GM23338 (cell line): ENCODE measurements at places on chromosomes 11 and 22. TPM values are rescaled to one million over a fixed set of nuclear protein-coding genes. Genes with fewer than 3 reads are reported as not detected.

- no peaks in the 10 kb centered on the region for H3K27me3 ChIP-seq
- no peak for DNase-seq
- peaks cover 13% of the 10 kb centered on the region for H3K36me3 ChIP-seq
- H3K27ac ChIP-seq = no peak overlapping the region
- no peak overlapping the region for H3K4me3 ChIP-seq
Measured at GRCh38 chr11:95821640-95822039, 31.3 kb downstream of the CEP57 start.

FAT3 gene
- total RNA-seq = 64.2 and 78.0 TPM in 2 replicates

GRCh38 chr11:86062719-86063118, 6.2 kb downstream of the PICALM start:
- peaks cover 63% of the 10 kb centered on the region for H3K4me1 ChIP-seq
- no peaks in the 10 kb centered on the region for H3K36me3 ChIP-seq
- H3K27ac ChIP-seq = no peak overlapping the region
- H3K4me3 ChIP-seq = no peak overlapping the region
- peak; percentile 30 for DNase-seq
- no peaks in the 10 kb centered on the region for H3K27me3 ChIP-seq

DNA sequence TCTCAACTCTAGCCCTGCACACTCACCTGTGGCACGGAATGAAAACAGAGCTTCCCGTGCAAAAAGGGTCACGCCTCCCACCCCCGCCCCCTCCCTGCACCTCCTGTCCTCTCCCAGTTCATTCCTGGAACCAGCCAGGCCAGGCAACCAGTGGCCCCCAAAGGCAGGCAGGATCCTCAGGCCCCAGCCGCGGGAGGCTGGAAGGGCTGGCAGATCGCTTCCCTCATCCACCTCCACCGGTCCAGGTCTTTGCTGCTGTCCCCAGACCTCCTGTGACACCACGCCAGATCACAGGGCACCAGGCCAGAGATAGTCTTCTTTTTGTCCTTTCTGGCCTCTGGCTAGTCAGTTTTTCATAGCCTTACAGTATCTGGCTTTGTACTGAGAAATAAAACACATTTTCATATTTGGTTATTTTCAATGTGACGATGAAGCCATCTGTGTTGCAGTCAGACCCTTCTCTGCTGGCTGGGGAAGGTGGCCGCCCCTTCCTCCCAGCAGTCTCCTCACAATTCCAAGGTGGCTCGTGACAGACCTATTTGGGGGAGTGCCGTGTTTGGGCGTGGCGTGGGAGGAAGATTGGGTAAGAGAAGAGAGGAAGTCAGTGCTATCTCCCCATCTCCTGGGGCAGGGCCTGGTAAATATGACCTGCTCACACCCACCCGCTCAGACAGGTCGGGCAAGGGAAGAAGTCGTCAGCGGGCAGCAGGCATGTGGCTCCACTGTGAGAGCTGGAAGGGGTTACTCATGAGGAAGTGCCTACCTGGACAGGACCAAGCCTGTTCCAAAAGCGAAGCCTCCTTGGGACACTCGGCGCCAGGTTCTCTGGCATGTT, 9.1 kb downstream of the SSH3 start:
- peaks cover 10% of the 10 kb centered on the region; the same call in 1 of the 2 replicates for H3K27me3 ChIP-seq
- no peaks in the 10 kb centered on the region for H3K36me3 ChIP-seq
- no peak overlapping the region for H3K27ac ChIP-seq
- peaks cover 4% of the 10 kb centered on the region; the same call in 1 of the 2 replicates for H3K4me1 ChIP-seq
- no peak for DNase-seq

SLC35C1 gene
- 6.9 and 11.0 TPM in 2 replicates for total RNA-seq

GRCh38 chr22:20758688-20759087, 15.2 kb upstream of the SERPIND1 start:
- H3K27me3 ChIP-seq = no peaks in the 10 kb centered on the region
- no peak overlapping the region for H3K27ac ChIP-seq
- DNase-seq = peak; percentile 55
- no peaks in the 10 kb centered on the region for H3K4me1 ChIP-seq
- H3K4me3 ChIP-seq = no peak overlapping the region
- no peaks in the 10 kb centered on the region for H3K36me3 ChIP-seq

DNA sequence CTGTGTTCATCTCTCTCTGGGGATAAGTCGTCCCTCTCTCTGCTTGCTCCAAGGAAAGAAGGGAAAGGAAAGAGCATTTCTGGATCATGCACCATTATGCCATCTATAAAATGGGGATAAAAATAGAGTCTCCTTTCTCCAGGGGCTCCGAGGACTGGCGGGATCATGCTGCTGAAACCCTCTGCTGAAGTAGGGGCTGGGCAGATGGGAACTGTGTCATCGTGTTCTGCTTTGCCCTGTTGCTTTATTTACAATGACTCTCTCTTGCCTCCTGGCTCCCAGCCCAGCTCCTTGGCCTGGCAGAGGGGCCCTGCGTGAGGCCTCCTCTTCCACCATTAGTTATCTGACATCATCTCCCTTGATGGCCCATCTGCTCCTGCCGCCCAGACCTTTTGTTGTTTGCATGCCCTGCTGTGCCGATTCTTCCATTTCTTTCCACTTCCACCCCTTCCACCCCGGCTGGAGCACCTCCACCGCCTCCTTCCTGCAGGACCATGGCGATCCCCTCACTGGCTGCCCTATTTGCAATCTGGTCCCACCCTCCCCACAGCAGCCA, 200.9 kb downstream of the MYO18B start:
- H3K27ac ChIP-seq = no peak overlapping the region
- H3K36me3 ChIP-seq = no peaks in the 10 kb centered on the region; the same call in 1 of the 2 replicates
- peaks cover 15% of the 10 kb centered on the region; the same call in 1 of the 2 replicates for H3K4me1 ChIP-seq
- no peak overlapping the region for H3K4me3 ChIP-seq

OR52M1 gene
- not detected in 2 replicates for total RNA-seq

RFPL1 gene
- not detected in 2 replicates for total RNA-seq

- no peak overlapping the region for H3K27ac ChIP-seq
- no peaks in the 10 kb centered on the region for H3K36me3 ChIP-seq
- H3K4me1 ChIP-seq = no peaks in the 10 kb centered on the region
- H3K4me3 ChIP-seq = no peak overlapping the region
Measured at GRCh38 chr11:79739591-79739990, 298.8 kb upstream of the TENM4 start.

DNA sequence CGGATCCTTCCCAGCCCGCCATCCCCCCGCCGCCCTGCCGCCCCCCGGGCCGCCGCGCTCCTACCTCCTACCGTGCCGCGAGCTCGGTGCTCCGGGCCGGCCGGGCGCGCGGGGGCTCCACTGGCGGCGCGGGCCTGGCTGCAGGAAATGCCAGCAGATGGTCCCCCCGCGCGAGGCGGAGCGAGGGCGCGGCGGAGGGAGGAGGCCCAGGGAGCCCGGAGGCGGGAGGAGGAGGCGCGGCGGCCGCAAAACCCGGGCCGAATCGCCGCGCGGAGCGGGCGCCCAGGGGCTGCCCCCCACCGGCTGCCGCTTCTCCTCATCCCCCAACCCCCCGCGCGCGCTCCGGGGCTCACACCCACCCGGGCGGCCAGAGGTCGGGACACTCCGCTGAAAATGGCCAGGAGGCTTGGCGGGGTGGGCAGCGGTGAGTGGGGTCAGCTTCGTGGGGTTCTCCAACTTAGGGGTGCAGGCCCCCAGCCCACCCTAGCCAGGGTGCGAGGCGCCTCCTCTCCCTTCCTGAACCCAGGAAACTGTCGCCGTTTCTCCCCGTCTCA, at the start of gene OSBPL5:
TSS of gene OSBPL5 (minus strand) at position 159 of the 554 bp plus-strand sequence. CDS start 36,162 bp downstream, outside the sequence.
- peaks cover 18% of the 10 kb centered on the region; the same call in 1 of the 2 replicates for H3K4me1 ChIP-seq
- peak within 1 kb of the TSS; percentile 74 for H3K4me3 ChIP-seq
- H3K36me3 ChIP-seq = no peaks in the 10 kb centered on the region
- DNase-seq = peak; percentile 54
- H3K27me3 ChIP-seq = peaks cover 40% of the 10 kb centered on the region
- H3K27ac ChIP-seq = no peak within 1 kb of the TSS

ACTN3 gene
- 3.8 and 6.3 TPM in 2 replicates for total RNA-seq

DNA sequence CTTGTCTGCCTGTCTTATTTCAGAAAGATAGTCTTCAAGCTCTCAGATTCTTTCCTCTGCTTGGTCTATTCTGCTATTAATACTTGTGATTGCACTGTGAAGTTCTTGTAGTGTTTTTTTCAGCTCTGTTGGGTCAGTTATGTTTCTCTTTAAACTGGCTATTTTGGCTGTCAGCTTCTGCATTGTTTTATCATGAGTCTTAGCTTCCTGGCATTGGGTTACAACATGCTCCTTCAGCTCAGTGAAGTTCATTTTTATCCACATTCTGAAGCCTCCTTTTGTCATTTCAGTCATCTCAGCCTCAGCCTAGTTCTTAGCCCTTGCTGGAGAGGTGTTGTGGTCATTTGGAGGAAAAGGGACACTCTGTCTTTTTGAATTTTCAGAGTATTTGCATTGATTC, 15.5 kb upstream of the DEPDC7 start:
- no peak overlapping the region for H3K27ac ChIP-seq
- DNase-seq = no peak
- H3K4me3 ChIP-seq = no peak overlapping the region
- no peaks in the 10 kb centered on the region for H3K27me3 ChIP-seq

DNA sequence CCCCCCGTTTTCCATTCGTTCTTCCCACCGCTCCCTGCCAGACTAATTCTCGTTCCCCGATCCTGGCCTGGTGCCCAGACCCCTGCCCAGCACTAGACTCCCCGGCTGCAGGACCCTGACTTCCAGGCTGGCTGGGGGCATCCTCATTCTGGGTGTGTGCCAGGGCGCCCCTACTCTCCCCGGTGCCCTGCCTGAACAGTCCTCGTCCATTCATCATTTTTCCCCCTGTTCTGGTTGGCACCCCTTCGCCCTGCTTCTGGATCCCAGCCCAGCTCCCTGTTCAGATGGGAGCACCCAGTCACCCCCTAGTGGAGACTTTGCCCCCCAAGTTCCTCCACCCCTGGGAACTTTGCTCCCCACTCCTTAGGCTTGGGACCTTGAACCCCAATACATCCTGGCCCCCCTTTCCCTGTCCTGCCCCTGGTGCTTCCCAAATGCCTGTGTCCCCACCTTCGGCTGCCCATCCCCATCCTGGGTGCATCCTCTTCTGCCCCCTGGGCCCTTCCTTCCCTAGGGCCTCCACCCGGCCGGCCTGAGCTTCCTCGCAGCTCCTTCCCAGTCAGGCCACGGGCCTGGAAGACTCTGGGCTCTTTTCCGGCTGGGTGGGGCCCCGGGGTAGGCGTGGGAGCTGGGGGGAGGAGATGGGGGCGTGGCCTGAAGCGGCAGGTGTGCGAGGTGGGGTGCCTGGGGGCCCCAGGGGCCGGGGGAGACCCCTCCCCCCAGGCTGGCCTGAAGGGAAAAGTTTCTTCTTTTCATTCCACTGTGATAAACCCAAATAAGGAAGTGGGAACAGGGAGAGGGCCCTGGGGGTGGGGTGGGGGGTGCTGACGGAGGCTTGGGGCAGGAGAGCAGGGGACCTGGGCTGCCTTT, 908 bp downstream of the PLCB3 start:
- peak; percentile 66 for DNase-seq
- H3K27me3 ChIP-seq = no peaks in the 10 kb centered on the region
- H3K27ac ChIP-seq = peak overlapping the region; percentile 59; the same call in 1 of the 2 replicates
- H3K4me1 ChIP-seq = peaks cover 32% of the 10 kb centered on the region
- H3K36me3 ChIP-seq = 0 out of 2 replicates have a peak, but pooled peaks cover 5% of the 10 kb centered on the region

DNA sequence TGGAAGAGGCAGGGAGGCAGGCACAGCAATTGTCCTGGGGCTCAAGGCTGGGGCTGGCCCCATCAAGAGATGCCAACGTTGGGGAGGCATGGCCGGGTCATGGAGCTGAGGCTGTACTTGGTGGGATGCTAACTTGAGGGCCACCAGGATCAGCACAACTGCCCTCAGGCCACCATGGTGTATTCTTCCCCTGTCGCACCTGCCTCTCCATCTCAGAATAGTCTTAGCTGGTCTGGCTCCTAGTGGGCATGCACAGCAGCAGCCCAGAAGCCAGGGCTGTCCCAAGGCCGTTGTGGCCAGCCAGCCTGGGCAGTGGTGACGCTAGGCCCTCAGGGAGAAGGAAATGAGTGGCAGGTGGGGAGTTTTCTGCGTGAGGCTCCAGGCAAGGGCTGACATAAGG, 91.3 kb downstream of the DHCR7 start:
- no peaks in the 10 kb centered on the region for H3K27me3 ChIP-seq
- no peaks in the 10 kb centered on the region for H3K4me1 ChIP-seq
- no peak for DNase-seq
- no peak overlapping the region for H3K4me3 ChIP-seq
- no peaks in the 10 kb centered on the region for H3K36me3 ChIP-seq
- no peak overlapping the region for H3K27ac ChIP-seq

PC gene
- 21.7 and 24.9 TPM in 2 replicates for total RNA-seq

DNA sequence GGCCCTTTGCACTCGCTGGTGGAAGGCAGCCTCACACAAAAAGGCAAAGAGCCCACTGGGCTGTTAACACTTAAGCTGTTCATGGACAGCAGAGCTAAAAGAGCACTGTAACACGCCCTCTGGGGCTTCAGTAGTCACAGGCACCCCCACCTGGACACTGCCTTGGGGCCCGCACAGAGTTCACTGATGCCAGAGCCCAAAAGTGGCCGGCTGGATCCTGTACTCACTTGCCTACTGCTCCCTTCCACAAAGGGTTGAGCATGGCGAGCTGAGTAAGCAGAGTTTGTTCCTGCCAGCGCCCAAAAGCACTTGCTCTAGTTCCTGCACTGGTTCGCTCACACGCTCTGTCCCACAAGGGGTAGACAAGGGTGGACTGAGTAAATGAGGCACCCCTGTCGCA, 78.8 kb downstream of the RELT start:
- H3K4me1 ChIP-seq = no peaks in the 10 kb centered on the region; the same call in 1 of the 2 replicates
- H3K27me3 ChIP-seq = no peaks in the 10 kb centered on the region
- H3K36me3 ChIP-seq = no peaks in the 10 kb centered on the region
- H3K4me3 ChIP-seq = no peak overlapping the region

- peak; percentile 17 for DNase-seq
- peaks cover 6% of the 10 kb centered on the region for H3K4me1 ChIP-seq
- no peak overlapping the region for H3K27ac ChIP-seq
Measured at GRCh38 chr11:69674267-69674885, 777 bp downstream of the LTO1 start.

- no peak for DNase-seq
- no peak overlapping the region for H3K4me3 ChIP-seq
- H3K27ac ChIP-seq = no peak overlapping the region
Measured at GRCh38 chr11:117623831-117624271, 173.2 kb downstream of the DSCAML1 start.

DNA sequence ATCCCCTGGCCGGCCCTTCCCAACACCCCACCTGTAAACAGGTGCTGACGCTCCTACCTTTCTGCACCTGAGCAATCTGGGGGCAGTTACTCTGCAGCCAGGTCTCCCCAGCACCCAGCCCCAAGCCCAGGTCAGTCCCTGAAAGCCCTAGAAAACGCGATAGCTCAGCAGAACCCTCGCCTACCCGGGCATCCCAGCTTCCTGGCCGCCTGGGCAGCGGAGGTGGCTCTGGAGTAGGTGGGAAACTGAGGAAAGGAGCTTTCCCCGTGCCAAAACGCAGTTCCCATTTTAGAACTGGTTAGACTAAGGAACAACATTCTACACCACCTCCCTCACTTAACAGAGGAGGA, 445 bp downstream of the SYTL2 start:
- peak; percentile 56 for DNase-seq
- peak overlapping the region; percentile 87 for H3K4me3 ChIP-seq
- no peaks in the 10 kb centered on the region for H3K36me3 ChIP-seq
- no peak overlapping the region for H3K27ac ChIP-seq
- H3K4me1 ChIP-seq = peaks cover 9% of the 10 kb centered on the region
- H3K27me3 ChIP-seq = peaks cover 39% of the 10 kb centered on the region

- no peak for DNase-seq
- H3K4me1 ChIP-seq = peaks cover 10% of the 10 kb centered on the region; the same call in 1 of the 2 replicates
- no peak overlapping the region for H3K27ac ChIP-seq
- no peaks in the 10 kb centered on the region for H3K36me3 ChIP-seq
- no peak overlapping the region for H3K4me3 ChIP-seq
Measured at GRCh38 chr22:31230155-31230870, 18.2 kb downstream of the LIMK2 start.

TSPAN18 gene
- 10.6 and 12.0 TPM in 2 replicates for total RNA-seq
